ENCODE measurements at places on chromosomes 2 and 18. TPM values are rescaled to one million over a fixed set of nuclear protein-coding genes. Genes with fewer than 3 reads are reported as not detected.

DNA sequence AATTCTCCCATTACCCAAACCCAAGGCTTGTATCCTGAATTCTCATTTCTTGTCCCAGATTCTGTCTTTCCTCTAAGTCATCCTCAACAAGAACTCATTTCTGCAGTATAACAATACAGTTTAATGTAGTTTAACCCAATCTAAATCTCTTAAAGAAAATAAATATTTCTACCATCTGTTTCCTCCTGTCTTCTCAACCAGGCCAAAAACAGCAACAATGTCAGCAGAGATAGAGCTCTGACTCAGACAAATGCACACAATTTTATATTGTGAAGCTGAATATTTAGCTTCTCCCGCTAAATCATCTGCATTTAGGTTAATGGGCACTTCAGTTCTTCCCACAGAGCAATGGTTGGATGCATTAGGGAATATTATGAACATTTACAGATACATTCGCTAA is 35.7 kb upstream of the KYNU start:
- H3K4me3 ChIP-seq = no peak overlapping the region
- no peak overlapping the region for H3K27ac ChIP-seq
- no peaks in the 10 kb centered on the region for H3K4me1 ChIP-seq
- no peak for DNase-seq
- no peaks in the 10 kb centered on the region for H3K27me3 ChIP-seq

- no peak overlapping the region for H3K4me3 ChIP-seq
- H3K36me3 ChIP-seq = no peaks in the 10 kb centered on the region
- H3K4me1 ChIP-seq = no peaks in the 10 kb centered on the region
- DNase-seq = no peak
- no peak overlapping the region for H3K27ac ChIP-seq
These were observed 16.2 kb downstream of the CYP26B1 start for GRCh38 chr2:72131371-72131891.

DNA sequence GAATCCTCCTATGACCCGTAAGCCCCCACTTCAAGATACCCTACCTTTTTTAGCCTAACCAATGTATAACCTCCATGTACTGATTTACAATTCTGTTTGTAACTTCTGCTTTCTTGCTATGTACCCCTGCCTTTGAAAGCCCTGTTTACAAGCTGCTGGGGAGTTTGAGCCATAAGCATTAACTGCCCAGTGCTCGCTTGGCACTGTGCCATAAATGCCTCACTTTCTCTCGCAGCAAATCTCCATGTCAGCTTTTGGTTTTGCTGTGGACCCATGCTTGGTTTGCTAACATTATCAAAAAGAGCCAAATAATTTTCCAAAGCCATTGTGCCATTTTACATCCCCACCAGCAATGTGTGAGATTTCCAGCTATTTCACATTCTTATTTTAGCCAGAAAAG is 51.8 kb downstream of the TEX51 start:
- peaks cover 78% of the 10 kb centered on the region for H3K27me3 ChIP-seq
- no peaks in the 10 kb centered on the region for H3K4me1 ChIP-seq
- H3K27ac ChIP-seq = no peak overlapping the region
- no peak for DNase-seq
- H3K4me3 ChIP-seq = no peak overlapping the region

The UGT1A10 gene
- total RNA-seq = not detected

- no peak overlapping the region for H3K4me3 ChIP-seq
- DNase-seq = no peak
- no peaks in the 10 kb centered on the region for H3K36me3 ChIP-seq
- no peaks in the 10 kb centered on the region for H3K4me1 ChIP-seq
These were observed 167.2 kb downstream of the NUP35 start for GRCh38 chr2:183291436-183291835.

The FRZB gene
- 2.2 TPM for total RNA-seq

- no peak overlapping the region for H3K4me3 ChIP-seq
- H3K4me1 ChIP-seq = peaks cover 89% of the 10 kb centered on the region
- H3K27me3 ChIP-seq = no peaks in the 10 kb centered on the region
- no peak for DNase-seq
These were observed 177.3 kb downstream of the HDAC4 start for GRCh38 chr2:239223310-239224198.

The ASB18 gene
- total RNA-seq = 11.3 TPM

The PKP4 gene
- total RNA-seq = 47.6 TPM
